ENCODE measurements at places on chromosomes 7 and 10. TPM values are rescaled to one million over a fixed set of nuclear protein-coding genes. Genes with fewer than 3 reads are reported as not detected.

DNA sequence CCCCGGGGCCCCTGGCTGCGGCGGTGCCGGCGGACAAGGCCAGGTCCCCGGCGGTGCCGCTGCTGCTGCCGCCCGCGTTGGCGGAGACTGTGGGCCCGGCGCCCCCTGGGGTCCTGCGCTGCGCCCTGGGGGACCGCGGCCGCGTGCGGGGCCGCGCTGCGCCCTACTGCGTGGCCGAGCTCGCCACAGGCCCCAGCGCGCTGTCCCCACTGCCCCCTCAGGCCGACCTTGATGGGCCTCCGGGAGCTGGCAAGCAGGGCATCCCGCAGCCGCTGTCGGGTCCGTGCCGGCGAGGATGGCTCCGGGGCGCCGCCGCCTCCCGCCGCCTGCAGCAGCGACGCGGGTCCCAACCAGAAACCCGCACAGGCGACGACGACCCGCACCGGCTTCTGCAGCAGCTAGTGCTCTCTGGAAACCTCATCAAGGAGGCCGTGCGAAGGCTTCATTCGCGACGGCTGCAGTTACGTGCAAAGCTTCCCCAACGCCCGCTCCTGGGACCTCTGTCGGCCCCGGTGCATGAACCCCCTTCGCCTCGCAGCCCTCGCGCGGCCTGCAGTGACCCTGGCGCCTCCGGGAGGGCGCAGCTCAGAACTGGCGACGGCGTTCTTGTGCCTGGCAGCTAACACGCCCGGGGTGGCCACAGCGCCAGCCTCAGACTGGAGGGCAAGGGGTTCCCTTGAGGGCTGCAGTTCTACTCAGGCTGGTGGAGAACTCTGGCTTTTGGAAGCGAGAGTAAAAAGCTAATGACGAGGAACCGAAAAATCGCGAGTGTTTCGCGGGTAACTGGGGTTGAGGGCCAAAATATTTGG, 804 bp downstream of the FRAT1 start:
- peak; percentile 60 for DNase-seq

SDK1 gene
- total RNA-seq: 3.4 TPM

IDI2 gene
- 0.35 TPM for total RNA-seq

DNA sequence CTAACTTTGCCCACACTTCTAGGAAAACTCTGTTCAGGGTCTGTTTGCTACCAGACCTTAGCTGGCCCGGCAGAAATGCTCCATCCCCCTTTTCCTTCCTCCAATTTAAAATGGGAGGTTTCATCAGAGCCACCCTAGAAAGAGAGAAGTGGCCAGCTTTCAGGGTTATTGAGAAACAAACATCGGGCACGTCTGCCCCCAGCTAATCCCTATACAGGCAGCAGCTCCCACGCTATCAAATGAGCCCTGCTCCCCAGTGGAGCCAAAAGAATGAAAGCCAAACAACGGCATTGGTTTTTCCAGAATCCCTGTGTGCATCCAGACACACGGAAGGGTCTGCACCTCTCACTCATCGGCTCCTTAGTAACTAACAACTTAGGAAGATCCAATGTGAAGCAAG, 132.5 kb downstream of the GRID1 start:
- DNase-seq: no peak

SPDYE6 gene
- total RNA-seq: not detected

DNA sequence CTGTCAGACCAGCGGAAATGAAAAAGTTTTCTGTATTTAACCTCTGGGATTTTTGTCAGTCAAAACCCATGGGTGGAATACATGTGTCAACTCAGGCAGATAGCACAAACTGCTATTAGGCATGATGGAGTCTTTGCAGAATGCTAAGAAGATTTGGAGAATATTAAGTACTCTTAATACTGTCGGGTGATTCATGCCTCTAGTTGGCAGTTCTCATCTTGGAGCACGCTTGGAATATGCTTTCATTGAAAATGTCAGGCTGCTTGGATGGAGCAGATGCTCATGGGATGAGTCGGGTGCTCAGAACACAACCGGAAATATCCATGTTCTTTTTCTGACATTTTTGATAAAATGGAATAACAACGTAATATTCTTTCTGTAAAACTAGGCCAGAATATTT, 27.6 kb upstream of the PRKG1 start:
- no peak for DNase-seq

ELAPOR2 gene
- total RNA-seq: 5.2 TPM

EGFR gene
- total RNA-seq: 7.6 TPM
